ENCODE measurements at places on chromosomes 3 and 15.

- no peak overlapping the region for H3K27ac ChIP-seq
- H3K36me3 ChIP-seq, result no peaks in the 10 kb centered on the region
- H3K4me1 ChIP-seq, result no peaks in the 10 kb centered on the region
- DNase-seq, result no peak
- no peaks in the 10 kb centered on the region for H3K27me3 ChIP-seq
Measured at GRCh38 chr3:163474766-163475165, 1603.5 kb downstream of the SI start.

GRCh38 chr15:59997070-59997701 is 6.9 kb upstream of the FOXB1 start:
- H3K4me1 ChIP-seq, result peaks cover 7% of the 10 kb centered on the region
- no peaks in the 10 kb centered on the region for H3K36me3 ChIP-seq
- H3K27me3 ChIP-seq, result peaks cover 98% of the 10 kb centered on the region
- no peak for DNase-seq

DNA sequence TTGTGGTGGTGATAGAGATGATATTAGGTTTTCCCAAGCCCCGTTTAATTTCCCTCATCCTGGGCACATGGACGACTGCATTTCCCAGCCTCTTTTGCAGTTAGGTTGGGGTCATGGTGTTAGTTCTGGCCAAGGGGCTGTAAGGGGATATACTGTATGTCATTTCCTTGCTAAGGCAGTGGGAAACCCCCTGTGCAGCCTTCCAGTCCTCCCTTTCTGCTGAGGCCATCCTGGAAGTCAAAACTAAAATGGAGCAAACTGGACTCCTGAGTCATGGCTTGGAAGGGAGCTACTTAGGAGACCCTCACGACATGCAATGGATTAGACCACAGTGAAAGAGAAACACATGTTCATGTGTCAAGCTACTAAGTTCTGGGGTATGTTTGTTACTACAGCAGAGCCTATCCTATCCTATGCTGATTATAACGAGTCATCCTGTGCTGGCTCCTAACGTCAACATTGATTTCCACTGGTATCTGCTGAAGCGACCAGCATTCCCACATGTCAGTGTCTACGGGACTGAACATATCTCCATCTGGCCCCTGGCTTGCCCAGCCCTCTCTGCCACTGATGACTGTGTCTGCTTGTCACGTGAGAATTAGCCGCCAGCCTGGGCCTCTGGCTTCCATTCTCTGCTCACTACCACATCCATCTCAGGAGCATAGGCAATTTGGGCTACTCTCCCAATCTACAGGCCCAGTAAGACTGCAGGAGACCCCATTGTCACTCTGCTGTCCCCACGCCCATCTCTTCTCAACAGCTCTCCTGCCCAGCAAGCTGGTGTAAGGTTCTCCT is 85.6 kb upstream of the MEF2A start:
- H3K4me1 ChIP-seq, result peaks cover 24% of the 10 kb centered on the region
- H3K36me3 ChIP-seq, result no peaks in the 10 kb centered on the region
- H3K4me3 ChIP-seq, result no peak overlapping the region
- no peak overlapping the region for H3K27ac ChIP-seq
- no peak for DNase-seq
- no peaks in the 10 kb centered on the region for H3K27me3 ChIP-seq

DNA sequence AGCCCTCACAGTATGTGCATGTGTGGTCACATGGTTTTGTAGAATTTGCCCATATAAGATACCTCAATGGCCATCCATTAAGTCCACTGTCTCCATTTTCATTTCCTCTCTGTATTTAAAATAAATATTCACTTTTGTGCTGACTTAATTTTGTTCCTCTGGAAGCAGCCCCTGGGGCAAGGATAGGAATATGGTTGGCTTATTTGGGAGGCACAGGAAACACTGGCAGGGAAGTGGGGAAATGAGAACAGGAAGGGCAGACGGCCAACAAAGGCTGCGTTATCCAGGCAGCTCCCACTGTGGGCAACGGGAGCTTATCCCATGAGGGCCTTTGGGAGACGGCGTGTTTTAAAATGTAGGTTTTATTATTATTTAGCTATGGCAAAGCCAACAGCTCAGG is 148.6 kb downstream of the SHQ1 start:
- H3K4me1 ChIP-seq, result no peaks in the 10 kb centered on the region
- no peak overlapping the region for H3K4me3 ChIP-seq
- H3K27ac ChIP-seq, result no peak overlapping the region
- no peaks in the 10 kb centered on the region for H3K36me3 ChIP-seq
- DNase-seq, result no peak
- H3K27me3 ChIP-seq, result no peaks in the 10 kb centered on the region

DNA sequence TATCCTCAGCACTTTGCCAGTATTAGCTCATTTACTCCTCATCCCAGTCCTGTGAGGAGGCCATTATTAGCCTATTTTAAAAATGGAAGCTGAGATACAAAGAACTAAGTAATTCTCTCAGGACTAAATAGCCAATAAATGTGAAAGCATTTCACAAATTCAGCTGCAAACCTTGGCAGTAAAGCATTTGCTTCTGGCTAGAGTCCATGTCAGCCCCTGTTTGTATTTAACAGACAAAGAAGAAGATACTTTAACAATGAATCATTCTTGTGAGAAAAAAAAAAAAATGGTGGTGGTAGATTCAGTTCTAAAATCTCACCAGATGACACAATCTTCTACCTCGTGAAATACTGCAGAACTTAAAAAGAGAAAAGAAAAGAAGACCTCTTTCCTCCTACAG is 85.0 kb upstream of the CNTN6 start:
- no peak overlapping the region for H3K4me3 ChIP-seq
- no peak for DNase-seq
- no peaks in the 10 kb centered on the region for H3K4me1 ChIP-seq
- no peaks in the 10 kb centered on the region for H3K36me3 ChIP-seq

- H3K27ac ChIP-seq, result peak overlapping the region; percentile 71
- H3K4me3 ChIP-seq, result peak overlapping the region; percentile 67
- no peaks in the 10 kb centered on the region for H3K36me3 ChIP-seq
- H3K4me1 ChIP-seq, result peaks cover 8% of the 10 kb centered on the region
- H3K27me3 ChIP-seq, result peaks cover 24% of the 10 kb centered on the region
Measured at GRCh38 chr3:169149349-169149890, 514.1 kb downstream of the MECOM start.

DNA sequence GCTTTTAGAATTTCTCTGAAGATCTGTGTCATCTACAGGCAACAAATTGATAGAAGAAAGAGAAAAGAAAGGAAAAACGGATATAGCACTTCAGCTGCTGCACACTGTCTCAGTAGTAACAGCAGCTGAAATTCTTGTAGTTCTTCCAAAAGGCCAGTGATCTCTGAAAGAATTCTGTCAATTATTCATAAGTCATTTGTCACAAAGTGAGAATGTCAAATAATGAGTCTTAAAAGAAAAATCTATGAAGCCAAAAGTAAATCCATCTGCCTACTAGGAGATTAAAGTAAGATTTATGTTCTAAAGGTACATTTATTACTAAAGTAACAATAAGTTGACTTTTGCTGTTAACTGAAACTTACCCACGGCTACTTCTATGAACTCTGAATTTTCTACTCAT is 24.6 kb downstream of the IFT80 start:
- no peaks in the 10 kb centered on the region for H3K27me3 ChIP-seq
- no peak overlapping the region for H3K4me3 ChIP-seq
- H3K27ac ChIP-seq, result peak overlapping the region; percentile 5
- DNase-seq, result no peak
- no peaks in the 10 kb centered on the region for H3K4me1 ChIP-seq
- peaks cover 10% of the 10 kb centered on the region for H3K36me3 ChIP-seq

DNA sequence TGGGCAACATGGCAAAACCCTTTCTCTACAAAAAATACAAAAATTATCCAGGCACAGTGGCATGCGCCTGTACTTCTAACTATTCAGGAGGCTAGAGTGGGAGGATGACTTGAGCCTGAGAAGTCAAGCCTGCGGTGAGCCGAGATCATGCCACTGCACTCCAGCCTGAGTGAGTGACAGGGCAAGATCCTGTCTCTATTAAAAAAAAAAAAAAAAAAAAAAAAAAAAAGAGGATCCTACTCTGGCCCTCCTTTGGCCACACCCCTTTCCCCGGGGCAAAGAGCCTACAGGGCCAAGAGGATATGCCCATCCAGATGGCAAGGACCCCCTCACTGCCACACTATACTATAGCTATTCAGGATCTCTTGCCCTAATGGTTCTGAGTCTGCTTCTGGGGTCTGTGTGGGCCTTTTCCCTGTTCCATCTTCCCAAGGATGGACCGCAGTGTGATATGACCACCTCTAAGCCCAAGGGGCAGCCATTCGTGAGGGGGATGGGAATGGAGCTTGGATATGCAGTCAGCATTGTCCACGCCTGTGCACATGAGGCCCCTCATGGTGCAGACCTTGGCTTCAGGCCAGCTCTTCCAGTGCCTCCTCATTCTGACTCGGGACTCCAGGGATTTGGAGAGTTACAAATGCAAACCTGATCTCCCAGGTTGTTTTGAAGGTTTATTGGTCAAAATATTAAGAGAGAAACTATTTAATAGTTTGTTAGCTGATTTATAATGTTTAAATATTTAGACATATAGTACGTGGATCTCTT is 7.3 kb downstream of the TYRO3 start:
- no peak overlapping the region for H3K4me3 ChIP-seq
- no peak for DNase-seq
- H3K27ac ChIP-seq, result no peak overlapping the region
- H3K36me3 ChIP-seq, result no peaks in the 10 kb centered on the region

DNA sequence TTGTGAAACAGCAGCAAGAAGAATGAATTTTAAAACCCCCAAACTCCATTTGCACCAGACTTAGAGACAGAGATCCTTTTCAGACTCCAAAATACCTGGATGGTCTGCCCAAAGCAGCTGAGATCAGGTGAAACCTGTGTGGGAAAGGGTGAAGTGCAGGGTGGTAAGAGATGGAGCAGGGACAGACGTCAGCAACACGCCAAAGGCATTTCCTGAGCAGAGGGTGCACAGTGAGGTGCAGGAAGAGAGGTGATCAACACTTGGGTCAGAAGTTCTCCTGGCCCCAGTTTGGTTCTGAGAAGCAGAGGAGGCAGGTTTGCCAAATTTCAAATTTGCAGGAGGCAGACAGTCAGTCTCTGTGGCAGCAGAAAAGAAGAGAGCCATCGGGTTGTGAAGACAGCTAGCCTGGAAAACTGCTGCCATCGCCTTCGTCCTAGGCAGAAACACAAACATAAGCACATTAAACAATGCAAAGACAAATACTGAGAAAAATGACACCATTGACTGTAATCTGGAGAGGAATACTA is 9.8 kb downstream of the CCR4 start:
- no peaks in the 10 kb centered on the region for H3K27me3 ChIP-seq
- peaks cover 9% of the 10 kb centered on the region for H3K4me1 ChIP-seq
- no peak overlapping the region for H3K27ac ChIP-seq
- DNase-seq, result no peak
- no peak overlapping the region for H3K4me3 ChIP-seq

GRCh38 chr3:94317017-94317416 is 254.2 kb downstream of the NSUN3 start:
- DNase-seq, result no peak
- no peaks in the 10 kb centered on the region for H3K36me3 ChIP-seq
- H3K27ac ChIP-seq, result no peak overlapping the region
- no peaks in the 10 kb centered on the region for H3K4me1 ChIP-seq
- H3K4me3 ChIP-seq, result no peak overlapping the region

- no peak overlapping the region for H3K4me3 ChIP-seq
- H3K4me1 ChIP-seq, result no peaks in the 10 kb centered on the region
- H3K36me3 ChIP-seq, result peaks cover 97% of the 10 kb centered on the region
Measured at GRCh38 chr15:59674361-59674877, 14.7 kb downstream of the BNIP2 start.

DNA sequence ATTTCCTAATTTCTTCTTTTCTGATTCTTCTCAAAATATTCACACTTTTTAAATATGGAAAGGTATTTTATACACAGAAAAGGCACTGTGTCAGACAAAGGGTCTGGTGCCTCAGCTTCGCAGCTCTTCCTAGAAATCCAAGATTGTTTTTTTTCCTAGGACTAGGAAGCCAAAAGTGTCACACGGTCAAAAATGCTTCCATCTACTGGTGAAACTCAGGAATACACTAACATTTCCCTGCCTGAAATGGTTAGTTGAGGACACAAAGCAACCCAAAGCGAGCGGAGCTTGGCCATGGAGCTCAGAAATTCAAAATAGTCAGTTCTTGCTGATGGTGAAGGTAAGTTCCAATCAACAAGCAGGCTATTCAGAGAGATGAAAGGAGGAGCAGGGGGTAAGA is 426.5 kb upstream of the RASGRP1 start:
- no peaks in the 10 kb centered on the region for H3K27me3 ChIP-seq
- no peak for DNase-seq
- H3K4me3 ChIP-seq, result no peak overlapping the region
- H3K27ac ChIP-seq, result no peak overlapping the region
- H3K36me3 ChIP-seq, result no peaks in the 10 kb centered on the region
- H3K4me1 ChIP-seq, result no peaks in the 10 kb centered on the region

DNA sequence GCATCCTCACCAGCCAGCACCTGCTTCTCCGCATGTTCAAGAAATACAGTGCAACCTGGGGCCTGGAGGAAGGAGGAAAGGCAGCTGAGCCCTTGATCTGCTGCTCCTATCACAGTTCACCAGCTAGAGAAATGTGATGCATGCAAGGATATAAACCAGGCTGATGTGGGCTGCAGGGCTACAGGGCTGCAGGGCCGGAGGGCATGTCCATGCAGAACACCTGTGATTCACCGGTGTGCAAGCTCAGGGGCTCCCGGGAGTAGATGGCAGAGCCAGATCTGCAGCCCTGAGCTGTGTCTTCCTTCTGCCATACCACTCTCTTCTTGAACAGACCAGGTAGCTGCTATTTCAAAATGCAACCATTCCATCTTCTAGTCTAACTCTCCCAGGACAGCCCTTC is 84.9 kb downstream of the HMG20A start:
- no peak overlapping the region for H3K27ac ChIP-seq
- no peak for DNase-seq
- no peak overlapping the region for H3K4me3 ChIP-seq
- peaks cover 39% of the 10 kb centered on the region for H3K4me1 ChIP-seq
- H3K27me3 ChIP-seq, result no peaks in the 10 kb centered on the region

GRCh38 chr3:100641471-100642032 is 32.2 kb downstream of the ADGRG7 start:
- H3K27ac ChIP-seq, result no peak overlapping the region
- no peaks in the 10 kb centered on the region for H3K4me1 ChIP-seq
- no peaks in the 10 kb centered on the region for H3K27me3 ChIP-seq
- H3K36me3 ChIP-seq, result no peaks in the 10 kb centered on the region
- no peak for DNase-seq

GRCh38 chr15:78859971-78860719 is 12.5 kb upstream of the MORF4L1 start:
- H3K27ac ChIP-seq, result peak overlapping the region; percentile 71
- H3K27me3 ChIP-seq, result no peaks in the 10 kb centered on the region
- peak overlapping the region; percentile 54 for H3K4me3 ChIP-seq
- peaks cover 2% of the 10 kb centered on the region for H3K4me1 ChIP-seq
- H3K36me3 ChIP-seq, result no peaks in the 10 kb centered on the region

DNA sequence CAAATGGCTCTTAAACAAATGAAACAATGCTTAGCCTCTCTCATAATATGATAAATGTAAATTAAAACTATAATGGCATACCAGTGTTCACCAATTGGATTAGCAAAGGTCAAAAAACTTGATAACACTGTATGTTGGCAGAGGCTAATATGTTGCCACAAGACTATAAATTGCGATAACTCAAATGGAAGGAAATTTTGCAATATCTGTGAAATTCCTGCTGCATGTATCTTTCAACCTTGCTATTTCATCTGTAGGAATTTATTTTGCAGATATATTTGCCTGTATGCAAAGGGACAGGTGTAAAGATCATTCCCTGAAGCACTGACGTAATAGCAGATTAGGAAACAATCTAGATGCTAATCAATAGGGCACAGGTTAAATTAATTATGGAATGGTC is 191.4 kb upstream of the EIF1B start:
- no peaks in the 10 kb centered on the region for H3K27me3 ChIP-seq
- H3K4me1 ChIP-seq, result no peaks in the 10 kb centered on the region
- H3K36me3 ChIP-seq, result no peaks in the 10 kb centered on the region
- no peak overlapping the region for H3K27ac ChIP-seq

GRCh38 chr3:148962513-148962912 is 28.8 kb upstream of the GYG1 start:
- H3K4me1 ChIP-seq, result no peaks in the 10 kb centered on the region
- no peak overlapping the region for H3K4me3 ChIP-seq
- H3K36me3 ChIP-seq, result no peaks in the 10 kb centered on the region
- no peak for DNase-seq
- H3K27ac ChIP-seq, result no peak overlapping the region

Measured in upper lobe of right lung (tissue), 1 donor.